IMR-90 (cell line): ENCODE measurements at places on chromosomes 16 and 17.
A peak's percentile ranks its signal among the peaks of the same experiment; 100 is the strongest.

GRCh38 chr17:55284001-55284884, 19.5 kb downstream of the HLF start:
- no peak for DNase-seq

- no peak for DNase-seq
Measured at GRCh38 chr17:8267480-8268147, 18.5 kb downstream of the PFAS start.

- DNase-seq, result no peak
Measured at GRCh38 chr16:85246473-85246872, 134.2 kb upstream of the CIBAR2 start.

GRCh38 chr16:58863761-58864160, 129.6 kb upstream of the GOT2 start:
- DNase-seq, result no peak

- DNase-seq, result no peak
Measured at GRCh38 chr16:89898201-89898967, 20.3 kb upstream of the MC1R start.

DNA sequence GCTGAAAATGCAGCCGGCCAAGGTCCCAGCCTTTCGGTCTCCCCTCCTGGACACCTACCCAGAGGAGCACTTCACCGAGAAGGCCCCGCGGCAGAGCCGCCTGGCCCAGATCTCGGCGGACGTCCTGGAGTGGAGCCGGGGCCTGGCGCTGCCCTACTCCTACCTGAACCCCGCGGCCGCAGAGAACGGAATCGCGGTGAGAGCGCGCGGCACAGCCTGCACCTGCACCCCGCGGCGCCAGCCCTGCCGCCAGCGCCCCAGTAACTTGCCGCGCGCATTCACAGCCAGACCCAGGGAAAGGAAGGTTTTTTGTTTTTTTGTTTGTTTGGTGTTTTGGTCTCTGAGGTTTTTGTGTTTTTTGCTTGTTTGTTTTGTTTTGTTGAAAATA, 15.2 kb downstream of the ALOX12B start:
- no peak for DNase-seq

- peak; percentile 58 for DNase-seq
Measured at GRCh38 chr17:57518587-57519581, 226.2 kb downstream of the CCDC182 start.

DNA sequence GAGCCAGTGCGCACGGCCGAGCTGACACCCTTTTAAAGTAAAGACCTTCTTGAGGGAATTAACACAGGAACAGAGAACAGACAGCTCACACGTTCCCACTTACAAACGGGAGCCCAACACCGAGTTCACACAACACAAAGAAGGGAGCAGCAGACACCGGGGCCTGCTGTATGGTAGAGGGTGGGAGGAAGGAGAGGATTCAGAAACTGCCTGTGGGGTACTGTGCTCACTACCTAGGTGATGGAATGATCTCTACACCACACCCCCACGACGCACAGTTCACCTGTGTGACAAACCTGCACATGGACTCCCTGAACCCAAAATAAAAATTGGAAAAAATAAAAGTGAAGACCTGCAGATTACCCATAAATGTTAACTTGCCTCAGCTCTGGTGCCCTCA, 32.5 kb downstream of the TMC6 start:
- no peak for DNase-seq

DNA sequence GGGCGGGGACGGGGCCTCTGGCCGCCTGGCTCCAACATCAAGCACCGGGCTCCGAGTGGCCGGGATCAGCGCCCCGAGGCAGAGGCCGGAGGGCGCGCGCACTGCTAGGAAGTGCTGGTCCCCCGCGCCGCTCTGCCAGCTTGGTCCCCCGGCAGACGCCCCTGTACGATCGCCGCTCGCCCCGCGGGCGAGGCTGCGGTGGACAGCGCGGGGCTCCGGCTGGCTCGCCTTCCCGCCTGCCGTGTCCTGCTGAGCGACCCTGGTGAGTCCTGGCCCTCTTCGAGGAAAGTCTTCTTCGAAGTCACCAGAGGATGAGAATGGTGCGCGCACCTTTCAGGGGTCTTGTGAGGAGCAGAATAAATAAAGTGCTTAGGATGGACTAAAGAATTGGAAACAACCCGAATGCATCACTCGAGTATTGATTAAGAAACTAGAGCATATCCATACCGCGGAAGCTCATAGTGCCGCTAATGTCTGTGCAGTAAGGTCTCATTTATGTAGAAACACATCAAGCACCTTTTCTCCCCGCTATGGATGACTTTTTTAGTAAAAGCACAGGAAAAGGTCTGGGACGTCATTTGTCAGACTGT, 392 bp downstream of the ZNF213 start:
- no peak for DNase-seq
